ENCODE measurements at places on chromosomes 2 and 18.

DNA sequence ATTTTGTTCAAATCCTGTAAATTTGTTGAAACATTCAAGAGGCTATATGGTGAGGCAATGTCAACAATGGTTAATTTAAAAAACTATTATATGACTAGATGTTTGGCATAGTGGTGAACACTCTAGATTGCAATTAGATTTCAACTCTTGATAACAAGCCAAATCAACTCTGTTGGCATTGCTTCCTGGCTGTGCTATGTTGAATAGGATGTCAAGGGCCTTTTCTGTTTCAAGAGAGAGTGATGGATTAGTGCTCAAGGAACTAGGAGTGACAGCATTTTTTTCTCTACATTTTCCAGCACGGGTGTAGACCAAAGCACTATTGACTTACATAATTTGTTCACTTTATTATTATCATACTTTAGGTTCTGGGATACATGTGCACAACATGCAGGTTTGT, 172.4 kb upstream of the KCNH7 start:
- DNase-seq, result no peak

GRCh38 chr2:226439337-226439736, 360.3 kb downstream of the IRS1 start:
- no peak for DNase-seq

DNA sequence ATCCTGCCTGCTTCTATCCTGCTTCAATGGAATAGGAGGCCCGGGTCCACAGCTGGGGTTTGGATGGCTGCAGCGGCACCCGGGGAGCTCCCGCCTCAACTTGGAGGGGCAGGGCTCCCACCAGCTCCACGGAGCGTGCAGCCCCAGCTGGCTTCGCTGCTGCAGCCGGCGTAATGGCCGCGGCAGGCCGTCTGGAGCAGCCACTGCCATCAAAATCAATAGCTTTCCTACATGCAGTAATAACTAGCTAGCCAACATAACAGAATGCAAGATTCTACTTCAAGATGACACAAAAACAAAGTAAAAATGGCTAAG, 154.2 kb upstream of the RMP24 start:
- no peak for DNase-seq

GRCh38 chr2:84033347-84033974, 425.6 kb downstream of the SUCLG1 start:
- no peak for DNase-seq

DNA sequence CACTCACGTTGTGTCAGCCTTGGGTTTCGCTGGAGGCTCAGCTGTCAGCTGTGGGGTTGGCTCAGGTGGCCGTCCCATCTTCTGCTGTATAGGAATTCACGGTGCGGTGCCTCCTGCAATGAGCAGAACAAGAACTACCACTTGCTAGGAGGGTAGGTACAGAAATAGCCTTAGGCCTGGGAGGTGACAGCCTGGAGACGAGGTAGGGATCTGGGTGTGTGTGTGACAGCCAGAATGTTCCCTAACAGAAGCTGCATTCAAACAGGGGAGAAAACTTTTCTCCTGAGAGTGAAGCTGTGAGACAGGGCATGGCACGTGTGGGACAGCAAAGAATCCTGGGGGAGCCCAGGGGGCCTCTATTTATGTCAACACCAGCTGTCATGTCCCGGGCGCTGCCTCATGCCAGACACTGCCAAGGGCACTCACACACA, 8.4 kb upstream of the MAL start:
- DNase-seq, result no peak

DNA sequence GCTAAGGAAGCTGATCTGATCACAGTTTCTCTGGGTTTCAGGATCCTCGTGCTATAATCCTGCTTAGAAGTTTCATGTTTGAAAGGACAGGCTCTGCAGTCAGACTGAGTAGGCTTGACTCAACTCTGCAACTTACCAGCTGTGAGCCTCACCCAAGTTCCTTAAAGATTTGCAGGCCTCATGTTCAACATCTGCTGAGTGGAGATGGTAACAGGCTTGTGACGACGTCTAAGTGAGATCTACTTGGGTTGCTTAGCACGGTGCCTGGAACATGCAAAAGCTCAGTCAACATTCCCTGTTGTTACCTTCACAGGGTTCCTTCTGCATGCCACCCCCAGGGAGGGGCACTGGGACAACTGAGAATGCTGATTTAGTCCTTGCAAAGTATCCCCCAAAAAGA, 164.2 kb downstream of the C1D start:
- no peak for DNase-seq

DNA sequence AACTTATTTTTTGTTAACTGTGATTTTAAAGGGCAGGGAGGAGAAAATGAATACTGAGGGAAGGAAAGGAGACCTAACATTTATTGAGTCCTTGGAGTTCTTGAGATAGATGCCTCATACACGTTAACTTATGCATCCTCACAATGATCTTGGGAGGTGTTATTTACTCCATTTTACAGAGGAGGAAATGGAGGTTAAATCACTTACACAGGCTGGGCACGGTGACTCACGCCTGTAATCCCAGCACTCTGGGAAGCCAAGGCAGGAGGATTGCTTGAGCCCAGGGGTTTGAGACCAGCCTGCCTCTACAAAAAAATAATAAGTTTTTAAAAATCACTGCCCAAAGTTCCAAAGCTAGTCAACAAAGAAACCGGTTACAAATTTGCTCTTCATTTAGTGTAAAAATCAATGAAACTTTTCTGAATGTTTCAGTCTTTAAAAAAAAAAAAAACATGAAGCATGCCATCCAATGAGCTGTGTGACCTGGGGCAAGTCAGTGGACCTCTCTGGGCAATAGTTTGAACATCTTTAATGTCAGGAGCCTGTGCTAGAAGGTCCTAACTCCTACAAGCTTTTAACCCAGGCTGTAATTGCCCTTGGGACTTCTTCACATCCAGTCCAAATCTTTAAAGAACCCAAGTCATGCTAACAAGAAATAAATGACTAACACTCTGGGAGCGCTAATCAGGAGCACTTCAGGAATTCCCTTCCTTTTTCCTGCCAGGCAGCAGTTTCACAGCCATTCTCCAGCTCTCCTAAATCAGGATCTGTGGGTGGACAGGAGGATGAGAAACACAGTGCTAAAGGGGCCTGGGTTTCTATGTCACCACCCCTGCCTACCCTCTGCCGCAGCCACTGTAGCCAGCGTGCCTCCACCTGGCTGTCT, 176.4 kb downstream of the TMEM247 start:
- DNase-seq, result no peak

DNA sequence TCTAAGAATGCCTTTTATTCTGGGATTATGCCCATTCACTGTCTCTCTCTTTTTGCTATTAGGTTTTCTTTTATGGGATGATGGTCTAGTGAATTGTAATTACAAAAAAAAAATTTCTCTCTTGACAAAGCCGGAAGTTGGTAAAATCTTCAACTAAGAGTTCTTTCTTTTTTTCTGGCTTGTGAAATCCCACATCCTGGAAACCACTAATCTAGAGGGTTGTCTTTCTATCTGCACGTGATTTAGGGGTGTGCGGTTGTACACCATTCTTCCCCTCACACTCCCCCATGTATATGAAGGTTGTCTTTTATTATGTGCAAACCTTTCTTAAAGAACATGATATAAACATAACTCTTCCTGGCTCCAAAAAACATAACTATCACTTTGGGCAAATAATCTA, 52.0 kb downstream of the GATA6 start:
- no peak for DNase-seq

- no peak for DNase-seq
Observed at GRCh38 chr2:68317971-68318913, 1.5 kb downstream of the CNRIP1 start.

DNA sequence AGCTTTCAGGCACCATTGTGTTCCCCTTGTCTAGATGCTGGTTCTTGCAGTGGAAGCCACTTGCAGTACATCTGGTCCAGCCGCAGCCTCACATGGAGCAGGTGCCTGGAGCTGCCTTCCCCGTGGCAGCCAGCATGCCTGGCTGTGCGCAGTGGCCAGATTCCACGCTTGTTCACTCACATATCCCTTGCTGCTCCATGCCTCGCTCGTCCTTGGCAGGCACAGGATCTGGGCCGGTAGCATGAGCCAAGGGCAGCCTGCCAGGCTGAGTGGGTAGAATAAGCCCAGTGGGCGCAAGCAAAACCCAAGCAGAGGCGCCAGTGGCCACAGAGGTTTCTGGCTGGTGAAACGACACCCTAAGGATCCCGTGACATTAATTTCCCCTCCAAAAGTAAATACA, 20.6 kb downstream of the TMX3 start:
- DNase-seq, result no peak

GRCh38 chr2:136284226-136285119, 166.5 kb upstream of the CXCR4 start:
- no peak for DNase-seq

DNA sequence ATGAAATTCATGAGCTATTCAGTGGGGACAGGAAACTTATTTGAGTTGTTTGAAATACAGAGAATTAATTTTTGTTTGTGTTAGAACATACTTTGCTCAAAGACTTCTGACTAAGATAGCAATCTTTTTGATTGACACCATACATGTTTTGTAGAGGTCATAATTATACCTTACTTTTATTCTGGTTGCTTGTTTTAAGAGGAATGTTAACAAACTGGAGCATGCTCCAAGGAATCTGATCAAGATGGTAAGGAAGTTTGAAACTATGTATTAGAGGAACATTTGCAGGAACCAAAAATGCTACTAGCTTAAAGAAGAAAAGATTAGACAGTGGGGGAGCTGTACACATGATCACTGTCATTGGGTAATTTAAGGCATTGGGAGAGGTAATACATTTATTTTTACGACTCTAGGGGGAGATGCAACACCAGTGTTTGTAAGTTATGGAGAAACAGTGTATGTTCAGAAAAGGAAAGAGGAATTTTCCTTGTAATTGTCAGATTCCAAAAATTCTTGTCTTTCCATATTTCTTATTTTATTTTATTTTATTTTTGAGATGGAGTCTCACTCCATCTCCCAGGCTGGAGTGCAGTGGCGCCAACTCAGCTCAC, 8.0 kb downstream of the AGFG1 start:
- DNase-seq, result peak; percentile 36

GRCh38 chr2:130390460-130391057, 34.7 kb downstream of the PTPN18 start:
- no peak for DNase-seq

- no peak for DNase-seq
Observed at GRCh38 chr2:205364261-205364660, 318.0 kb upstream of the NRP2 start.

GRCh38 chr18:62493033-62493862, 29.6 kb upstream of the ZCCHC2 start:
- DNase-seq, result no peak

DNA sequence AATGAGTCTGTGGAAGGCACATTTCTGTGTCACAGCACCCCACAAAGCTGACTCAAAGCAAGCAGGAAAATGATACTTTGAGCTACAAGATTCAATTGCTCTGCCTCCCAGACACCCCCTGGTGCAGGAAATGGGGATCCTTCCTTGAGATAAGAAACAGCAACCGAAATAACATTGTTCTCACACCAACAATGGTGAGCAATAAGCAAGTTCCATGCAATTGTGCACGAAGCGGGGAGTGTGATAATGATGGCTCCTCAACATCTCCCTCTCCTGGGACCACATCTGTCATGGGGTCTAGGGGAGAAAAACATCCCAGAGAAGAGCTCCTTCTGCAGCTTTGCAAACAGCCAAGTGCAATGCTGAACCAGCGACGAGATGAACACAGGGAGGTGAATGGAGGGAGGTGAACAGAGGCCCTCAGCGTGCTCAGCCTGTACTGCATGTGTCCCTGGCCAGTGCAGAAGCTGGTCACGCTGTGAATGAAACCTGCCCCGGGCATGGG, 67.7 kb downstream of the PDCL3 start:
- DNase-seq, result no peak

GRCh38 chr2:42961385-42961811, 169.0 kb upstream of the HAAO start:
- no peak for DNase-seq

All from K562 (cell line).